ENCODE measurements at places on chromosomes 1 and 21. TPM values are rescaled to one million over a fixed set of nuclear protein-coding genes. Genes with fewer than 3 reads are reported as not detected.

- no peak for DNase-seq
- H3K27ac ChIP-seq, result no peak overlapping the region
- H3K36me3 ChIP-seq, result no peaks in the 10 kb centered on the region
Observed at GRCh38 chr1:67194209-67194863, 28.1 kb downstream of the IL23R start.

DNA sequence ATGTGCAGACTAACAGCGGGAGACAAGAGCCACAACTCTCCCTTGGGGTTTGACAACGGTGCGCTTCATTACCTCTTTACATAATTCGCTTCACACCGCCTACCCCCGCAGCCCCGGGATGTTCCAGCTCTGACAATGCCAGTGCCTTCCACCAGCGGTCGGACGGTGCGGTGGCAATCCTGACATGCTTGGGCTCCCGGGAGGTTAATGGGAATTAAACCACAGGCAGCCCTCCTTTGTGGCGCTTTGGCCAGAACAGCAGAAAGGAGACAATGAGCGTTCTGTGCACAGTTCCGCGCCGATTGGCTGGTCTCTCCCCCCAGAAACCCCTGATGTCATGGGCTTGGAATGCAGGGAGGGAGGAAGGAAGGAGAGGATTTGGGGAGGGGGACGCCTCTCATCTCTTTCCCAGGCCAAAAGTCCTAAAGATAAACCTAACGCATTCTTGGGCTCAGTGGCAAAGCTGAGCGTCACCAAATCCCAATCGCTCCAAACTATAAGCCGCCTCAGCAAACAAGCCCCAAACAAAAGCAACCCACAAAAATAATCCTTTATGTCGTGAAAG, 1.3 kb downstream of the CNN3 start:
- H3K36me3 ChIP-seq, result no peaks in the 10 kb centered on the region
- H3K4me3 ChIP-seq, result peak overlapping the region; percentile 70
- DNase-seq, result peak; percentile 42
- H3K27ac ChIP-seq, result peak overlapping the region; percentile 88
- H3K4me1 ChIP-seq, result peaks cover 20% of the 10 kb centered on the region

- H3K27me3 ChIP-seq, result no peaks in the 10 kb centered on the region
- DNase-seq, result no peak
- no peaks in the 10 kb centered on the region for H3K36me3 ChIP-seq
Observed at GRCh38 chr1:42420911-42421585, 34.8 kb downstream of the ZMYND12 start.

DNA sequence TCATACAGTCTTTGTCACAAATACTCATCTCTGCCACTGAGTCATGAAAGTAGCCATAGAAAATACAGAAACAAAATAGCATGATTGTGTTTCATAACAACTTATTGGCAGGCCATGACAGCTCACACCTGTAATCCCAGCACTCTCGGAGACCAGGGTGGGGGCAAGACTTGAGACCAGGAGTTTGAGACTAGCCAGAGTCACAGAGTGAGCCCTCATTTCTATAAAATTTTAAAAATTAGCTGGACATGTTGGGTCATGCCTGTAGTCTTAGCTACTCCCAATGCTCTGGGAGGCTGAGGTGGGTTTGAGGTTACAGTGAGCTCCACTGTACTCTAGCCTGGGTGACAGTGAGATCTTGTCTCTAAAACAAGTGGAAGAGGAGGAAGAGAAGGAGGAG, 411.1 kb downstream of the PCP4 start:
- H3K4me3 ChIP-seq, result no peak overlapping the region
- no peaks in the 10 kb centered on the region for H3K27me3 ChIP-seq
- DNase-seq, result no peak
- H3K27ac ChIP-seq, result no peak overlapping the region
- no peaks in the 10 kb centered on the region for H3K36me3 ChIP-seq
- no peaks in the 10 kb centered on the region for H3K4me1 ChIP-seq

DNA sequence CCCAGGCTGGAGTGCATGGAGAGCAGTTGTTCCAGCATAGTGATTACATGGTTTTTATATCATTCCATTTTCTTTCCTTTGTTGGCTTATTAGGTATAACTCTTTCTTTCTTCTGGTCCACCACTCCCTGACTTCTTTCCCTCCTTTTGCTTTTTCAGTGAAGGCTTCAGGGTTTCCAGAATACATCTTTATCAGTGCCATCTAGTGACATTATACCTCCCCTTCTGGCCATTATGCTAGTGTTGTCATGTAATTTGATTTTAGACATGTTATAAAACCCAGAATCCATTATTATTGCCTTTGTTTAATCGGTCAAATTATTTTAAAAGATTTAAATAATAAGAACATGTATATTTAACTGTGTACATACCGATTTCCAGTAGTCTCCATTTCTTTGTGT, 10.6 kb downstream of the RNU1-1 start:
- H3K27ac ChIP-seq, result no peak overlapping the region
- H3K27me3 ChIP-seq, result no peaks in the 10 kb centered on the region
- no peak overlapping the region for H3K4me3 ChIP-seq
- DNase-seq, result no peak
- no peaks in the 10 kb centered on the region for H3K36me3 ChIP-seq

- H3K27ac ChIP-seq, result no peak overlapping the region
- no peaks in the 10 kb centered on the region for H3K27me3 ChIP-seq
- H3K36me3 ChIP-seq, result no peaks in the 10 kb centered on the region
Observed at GRCh38 chr21:17231124-17231523, 281.7 kb upstream of the CXADR start.

DNA sequence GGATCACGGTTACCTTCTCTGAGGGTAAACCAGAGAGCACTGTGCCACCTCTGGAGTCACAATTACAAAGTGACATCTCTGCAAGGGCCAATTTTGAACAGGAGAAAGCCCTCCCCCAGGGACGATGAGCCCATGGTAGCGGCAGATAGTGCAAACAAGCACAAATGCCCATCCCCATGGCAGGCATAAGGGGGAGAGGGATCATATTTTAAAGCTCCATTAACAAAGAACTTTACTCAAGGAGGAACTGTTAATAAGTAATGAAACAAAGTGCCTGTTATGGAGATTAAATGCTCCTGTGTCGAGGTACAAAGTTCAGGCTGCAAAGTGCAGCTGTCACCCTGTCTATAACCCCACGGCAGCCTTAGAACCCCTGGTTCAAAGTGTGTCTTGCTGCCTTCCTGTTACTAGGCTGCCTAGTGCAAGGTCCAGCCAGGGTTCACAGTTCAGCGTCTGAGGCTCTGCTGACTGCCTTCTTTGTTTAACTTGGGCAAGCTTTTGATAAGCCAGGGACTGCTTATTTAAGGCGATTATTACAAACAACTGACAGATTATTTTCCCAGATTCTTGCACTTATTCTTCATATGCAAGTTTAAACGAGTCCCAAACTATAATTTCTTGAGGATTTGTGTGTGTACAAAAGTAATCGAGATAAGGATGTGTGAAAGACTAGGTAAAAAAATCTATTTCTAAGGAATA, 75.7 kb upstream of the NRIP1 start:
- H3K4me1 ChIP-seq, result peaks cover 43% of the 10 kb centered on the region
- no peaks in the 10 kb centered on the region for H3K27me3 ChIP-seq
- no peak overlapping the region for H3K27ac ChIP-seq
- H3K36me3 ChIP-seq, result no peaks in the 10 kb centered on the region
- no peak for DNase-seq

- no peak overlapping the region for H3K4me3 ChIP-seq
- DNase-seq, result no peak
- H3K4me1 ChIP-seq, result no peaks in the 10 kb centered on the region
- H3K27ac ChIP-seq, result no peak overlapping the region
- no peaks in the 10 kb centered on the region for H3K36me3 ChIP-seq
Observed at GRCh38 chr1:48309564-48310082, 87.1 kb downstream of the SLC5A9 start.

DNA sequence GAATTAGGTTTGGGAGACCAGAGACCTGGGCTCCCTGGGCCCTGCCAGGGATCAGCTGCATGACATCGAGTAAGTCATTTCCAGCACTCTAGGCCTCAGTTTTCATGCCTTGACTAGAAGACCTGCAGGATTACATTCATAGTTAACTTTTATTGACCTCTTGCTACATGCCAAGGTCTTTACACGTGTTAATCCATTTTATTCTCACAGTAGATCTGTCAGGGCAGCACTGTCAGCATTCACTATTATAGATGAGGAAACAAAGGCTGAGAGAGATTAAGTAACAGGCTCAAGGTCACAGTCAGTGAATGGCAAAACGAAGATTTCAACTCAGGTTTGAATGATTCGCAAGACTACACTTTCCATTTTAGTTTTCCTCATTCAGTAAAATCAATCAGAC, 37.0 kb downstream of the PGM1 start:
- H3K27me3 ChIP-seq, result no peaks in the 10 kb centered on the region
- H3K4me3 ChIP-seq, result no peak overlapping the region
- no peak overlapping the region for H3K27ac ChIP-seq
- H3K4me1 ChIP-seq, result peaks cover 30% of the 10 kb centered on the region

DNA sequence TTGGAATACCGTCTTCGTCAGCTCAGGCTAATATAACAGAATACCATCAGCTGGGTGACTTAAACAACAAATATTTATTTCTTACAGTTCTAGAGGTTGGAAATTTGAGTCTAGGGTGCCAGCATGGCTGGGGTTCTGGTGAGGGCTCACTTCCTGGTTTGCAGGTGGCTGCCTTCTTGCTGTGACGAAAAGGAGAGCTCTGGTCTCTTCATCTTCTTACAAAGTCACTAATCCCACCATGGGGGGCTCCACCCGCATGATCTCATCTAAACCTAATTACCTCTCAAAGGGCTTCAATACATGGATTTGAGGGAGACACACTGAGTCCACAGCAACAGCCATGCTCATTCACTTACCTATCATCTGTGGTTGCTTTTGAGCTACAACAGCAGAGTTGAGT, 78.3 kb downstream of the PSMG1 start:
- H3K27me3 ChIP-seq, result no peaks in the 10 kb centered on the region
- H3K4me3 ChIP-seq, result no peak overlapping the region
- H3K4me1 ChIP-seq, result peaks cover 24% of the 10 kb centered on the region
- no peaks in the 10 kb centered on the region for H3K36me3 ChIP-seq
- peak overlapping the region; percentile 49 for H3K27ac ChIP-seq

- no peak overlapping the region for H3K27ac ChIP-seq
- H3K36me3 ChIP-seq, result no peaks in the 10 kb centered on the region
- H3K4me3 ChIP-seq, result no peak overlapping the region
- no peak for DNase-seq
- no peaks in the 10 kb centered on the region for H3K27me3 ChIP-seq
Observed at GRCh38 chr1:20724364-20725188, 6.8 kb upstream of the KIF17 start.

GRCh38 chr1:162353702-162354101, 23.0 kb downstream of the SPATA46 start:
- no peak overlapping the region for H3K4me3 ChIP-seq
- H3K36me3 ChIP-seq, result no peaks in the 10 kb centered on the region
- DNase-seq, result no peak
- no peak overlapping the region for H3K27ac ChIP-seq
- no peaks in the 10 kb centered on the region for H3K27me3 ChIP-seq

GRCh38 chr1:171248841-171249240, 547 bp downstream of the FMO1 start:
- no peaks in the 10 kb centered on the region for H3K36me3 ChIP-seq
- H3K4me3 ChIP-seq, result no peak overlapping the region
- no peaks in the 10 kb centered on the region for H3K27me3 ChIP-seq
- H3K27ac ChIP-seq, result no peak overlapping the region
- H3K4me1 ChIP-seq, result no peaks in the 10 kb centered on the region

GRCh38 chr21:39388038-39388810, 39.3 kb upstream of the HMGN1 start:
- no peaks in the 10 kb centered on the region for H3K27me3 ChIP-seq
- H3K4me1 ChIP-seq, result peaks cover 14% of the 10 kb centered on the region
- DNase-seq, result peak; percentile 74
- H3K36me3 ChIP-seq, result no peaks in the 10 kb centered on the region
- H3K27ac ChIP-seq, result peak overlapping the region; percentile 79

DNA sequence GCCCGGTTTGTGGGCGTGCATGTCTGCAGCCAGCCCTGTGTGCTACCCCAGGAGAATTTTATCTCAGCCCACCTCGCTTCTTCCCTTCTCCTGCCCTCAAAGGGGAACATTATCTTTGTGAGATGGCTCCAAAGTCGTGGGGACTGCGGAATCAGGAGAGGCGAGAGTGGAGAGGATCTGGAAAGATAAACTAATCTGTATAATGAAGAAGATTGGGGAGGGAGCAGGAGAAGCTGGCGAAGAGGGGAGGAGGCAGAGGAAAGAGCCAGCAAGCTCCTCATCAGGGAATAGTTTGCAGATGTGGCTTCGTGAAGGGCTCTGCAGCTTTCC, 310.3 kb downstream of the MATN1 start:
- no peaks in the 10 kb centered on the region for H3K36me3 ChIP-seq
- no peak for DNase-seq
- H3K4me1 ChIP-seq, result no peaks in the 10 kb centered on the region
- H3K27ac ChIP-seq, result no peak overlapping the region
- H3K27me3 ChIP-seq, result no peaks in the 10 kb centered on the region
- no peak overlapping the region for H3K4me3 ChIP-seq

- H3K4me3 ChIP-seq, result peak overlapping the region; percentile 95
- H3K36me3 ChIP-seq, result no peaks in the 10 kb centered on the region
- H3K4me1 ChIP-seq, result peaks cover 19% of the 10 kb centered on the region
- H3K27ac ChIP-seq, result peak overlapping the region; percentile 90
- no peaks in the 10 kb centered on the region for H3K27me3 ChIP-seq
- DNase-seq, result no peak
Observed at GRCh38 chr1:225428881-225429455, 1.1 kb upstream of the LBR start.

- H3K36me3 ChIP-seq, result no peaks in the 10 kb centered on the region
- H3K4me1 ChIP-seq, result peaks cover 34% of the 10 kb centered on the region
- no peak for DNase-seq
- H3K4me3 ChIP-seq, result no peak overlapping the region
- no peak overlapping the region for H3K27ac ChIP-seq
Observed at GRCh38 chr1:212104586-212105325, 69.2 kb downstream of the DTL start.

GRCh38 chr21:35025206-35026152, 23.6 kb downstream of the RUNX1 start:
- no peak overlapping the region for H3K27ac ChIP-seq
- no peak overlapping the region for H3K4me3 ChIP-seq
- H3K27me3 ChIP-seq, result no peaks in the 10 kb centered on the region
- no peaks in the 10 kb centered on the region for H3K4me1 ChIP-seq

- DNase-seq, result no peak
- H3K4me1 ChIP-seq, result no peaks in the 10 kb centered on the region
- H3K36me3 ChIP-seq, result peaks cover 3% of the 10 kb centered on the region
- no peak overlapping the region for H3K4me3 ChIP-seq
Observed at GRCh38 chr21:37139154-37139553, 66.1 kb downstream of the TTC3 start.

The KPRP gene
- not detected for total RNA-seq

The RYR2 gene
- total RNA-seq, result 0.05 TPM

The XCL1 gene
- not detected for total RNA-seq

The NECTIN4 gene
- total RNA-seq, result not detected

The UMODL1 gene
- 0.13 TPM for total RNA-seq

The ID3 gene
- total RNA-seq, result 124 TPM

Measured in gastrocnemius medialis (tissue), 4 donors.